ENCODE measurements at places on chromosomes 3 and 15. TPM values are rescaled to one million over a fixed set of nuclear protein-coding genes. Genes with fewer than 3 reads are reported as not detected.

Gene ROBO2
- total RNA-seq = not detected

Gene IQCF5
- not detected for total RNA-seq

Gene RETNLB
- total RNA-seq = not detected

Gene ROPN1B
- not detected for total RNA-seq

Gene C3orf49
- not detected for total RNA-seq

Gene UPK1B
- 11.8 TPM for total RNA-seq

Gene SLC12A8
- total RNA-seq = 1.8 TPM

Gene CAPN3
- 0.27 TPM for total RNA-seq

Gene C3orf20
- 0.02 TPM for total RNA-seq

Gene GHSR
- not detected for total RNA-seq

Gene EFCC1
- total RNA-seq = not detected

Gene SSUH2
- total RNA-seq = 1.2 TPM

Gene LRRC49
- total RNA-seq = 4.1 TPM

Gene P2RY1
- total RNA-seq = 0.54 TPM

Gene SMAD6
- 32.9 TPM for total RNA-seq

Gene NPTN
- total RNA-seq = 220 TPM

Gene GUCA1C
- not detected for total RNA-seq

Gene WDR6
- 80.3 TPM for total RNA-seq

Gene LTK
- total RNA-seq = 0.06 TPM

Gene SAMD7
- total RNA-seq = not detected

Gene LTF
- total RNA-seq = not detected

Gene MME
- not detected for total RNA-seq

Gene CD200
- not detected for total RNA-seq

Gene PATL2
- 0.12 TPM for total RNA-seq

Gene GATA2
- 4.4 TPM for total RNA-seq

Gene CRYGS
- total RNA-seq = 0.96 TPM

Gene DUOXA2
- not detected for total RNA-seq

Gene CCNL1
- 46.6 TPM for total RNA-seq

Gene HTD2
- total RNA-seq = 7.2 TPM

Gene SEMA3G
- total RNA-seq = 0.11 TPM

Gene TM4SF4
- 35.9 TPM for total RNA-seq

Gene QRICH1
- 43.9 TPM for total RNA-seq

Gene OSTN
- total RNA-seq = not detected

Gene SLC35G2
- total RNA-seq = 24.6 TPM

Gene MYZAP
- 1.3 TPM for total RNA-seq

Gene RAB27A
- 11.4 TPM for total RNA-seq

Gene GPR176
- 7.7 TPM for total RNA-seq
